CD4-positive, alpha-beta T cell treated with Interleukin-4 for 1 hour (primary cell): ENCODE measurements at places on chromosomes 3 and 15.

DNA sequence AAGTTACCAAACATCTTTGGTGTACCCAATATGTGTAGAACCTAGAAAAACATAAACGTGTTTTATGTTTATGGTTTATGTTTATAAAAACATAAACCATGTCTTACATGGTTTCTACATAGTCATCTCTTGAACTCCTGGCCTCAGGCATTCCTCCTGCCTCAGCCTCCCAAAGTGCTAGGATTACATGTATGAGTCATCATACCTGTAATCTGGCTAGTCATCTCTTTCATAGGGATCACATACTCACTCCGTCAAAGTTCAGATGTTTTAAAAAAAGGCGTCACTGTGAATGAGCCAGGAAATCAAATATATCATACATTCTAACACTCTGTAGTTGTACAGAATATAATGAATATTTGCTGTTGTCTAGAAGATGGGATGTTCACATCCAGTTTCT, 178.6 kb downstream of the CPNE4 start:
- no peak for DNase-seq

GRCh38 chr15:48283396-48284145, 47.7 kb upstream of the DUT start:
- DNase-seq = no peak

- peak; percentile 10 for DNase-seq
Observed at GRCh38 chr15:84761607-84762131, 13.3 kb downstream of the ZNF592 start.

DNA sequence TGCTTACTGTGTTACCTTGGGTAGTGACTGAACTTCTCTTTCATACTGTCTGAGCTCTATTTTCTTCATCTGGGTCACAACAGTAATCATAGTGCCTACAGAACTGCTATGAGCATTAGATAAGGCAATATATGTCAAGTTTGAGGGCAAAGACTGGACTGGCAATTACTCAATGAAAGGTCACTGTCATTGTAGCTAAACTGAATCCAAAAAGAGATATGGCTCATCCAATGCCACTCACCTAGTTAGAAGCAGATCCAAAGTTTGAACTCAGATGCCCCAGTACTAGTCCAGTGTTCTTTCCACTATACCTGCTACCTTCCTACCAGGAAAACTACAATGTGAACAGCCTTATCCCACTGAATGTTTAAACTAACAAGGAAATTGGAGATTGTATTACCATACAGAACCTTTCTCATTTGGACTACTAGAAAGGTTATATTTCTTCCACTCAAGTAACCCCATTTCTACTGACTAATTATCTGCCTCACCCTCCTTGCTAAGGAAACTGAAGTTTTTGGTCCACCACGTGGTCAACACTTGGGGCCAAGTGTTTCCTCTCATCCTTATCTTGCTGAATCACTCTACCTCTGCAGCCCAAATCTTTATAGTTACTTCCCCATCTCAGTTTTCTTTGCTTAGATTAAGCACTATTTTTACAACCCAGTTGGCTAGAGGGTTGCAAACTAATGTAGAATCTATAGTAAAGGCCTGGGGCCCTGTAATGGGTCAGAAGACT, 202.3 kb upstream of the LPP start:
- peak; percentile 36 for DNase-seq

DNA sequence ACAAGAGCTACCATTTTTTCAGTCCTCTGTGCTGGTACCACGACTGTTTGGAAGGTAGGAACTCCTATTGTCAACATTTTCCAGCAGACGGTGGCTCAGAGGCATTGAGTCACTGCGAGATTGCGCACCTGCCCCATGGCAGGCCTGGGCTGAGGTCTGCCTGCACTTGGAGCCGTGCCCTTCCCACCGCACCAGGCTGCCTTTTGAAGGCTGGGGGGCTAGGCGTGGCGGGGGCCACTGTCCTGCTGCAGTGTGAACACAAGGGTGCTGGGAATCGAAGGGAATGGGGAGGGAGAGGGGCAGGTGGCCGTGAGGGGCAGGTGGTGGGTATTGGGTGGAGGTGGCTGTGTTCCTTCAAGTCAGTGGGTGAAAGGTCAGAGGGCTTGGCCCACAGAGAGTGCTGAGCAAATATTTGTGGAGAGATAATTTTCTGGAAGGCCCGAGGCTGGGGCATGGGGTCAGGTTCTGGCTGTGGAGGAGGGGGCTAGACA, 16.3 kb downstream of the SNX33 start:
- DNase-seq = no peak

DNA sequence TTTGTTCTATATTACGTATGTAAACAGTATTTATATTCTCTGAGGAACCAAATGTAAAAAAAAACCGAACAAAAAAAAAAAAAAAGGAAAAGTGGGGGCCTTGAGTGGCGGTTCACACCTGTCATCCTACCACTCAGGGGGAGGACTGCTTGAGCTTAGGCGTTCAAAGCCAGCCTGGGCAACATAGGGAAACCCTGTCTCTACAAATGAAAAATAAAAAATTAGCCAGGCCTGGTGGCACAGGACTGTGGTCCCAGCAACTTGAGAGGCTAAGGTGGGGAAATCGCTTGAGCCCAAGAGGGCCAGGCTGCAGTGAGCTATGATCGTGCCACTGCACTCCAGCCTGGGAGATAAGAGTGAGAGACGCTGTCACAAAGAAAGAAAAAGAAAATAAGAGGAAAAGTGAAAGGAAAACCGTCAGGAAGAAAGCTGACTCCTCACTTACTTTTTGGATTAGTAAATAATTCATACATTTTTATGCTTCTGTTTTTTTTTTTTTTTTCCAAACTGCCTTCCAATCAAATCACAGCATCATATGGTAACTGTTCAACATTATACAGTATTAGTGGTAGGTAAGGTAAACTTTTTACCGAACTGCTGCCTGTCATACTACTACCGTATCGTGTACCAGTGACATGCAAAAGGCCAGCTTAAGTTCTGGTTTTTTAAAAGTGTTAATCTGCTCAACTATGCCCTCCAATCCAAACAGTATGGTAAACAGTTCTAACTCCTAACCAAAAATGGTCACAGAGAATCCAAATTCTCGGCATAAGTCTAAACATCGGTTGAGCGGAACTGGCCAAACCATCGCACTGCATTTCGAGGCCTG, 1.2 kb downstream of the PHC3 start:
- peak; percentile 59 for DNase-seq

DNA sequence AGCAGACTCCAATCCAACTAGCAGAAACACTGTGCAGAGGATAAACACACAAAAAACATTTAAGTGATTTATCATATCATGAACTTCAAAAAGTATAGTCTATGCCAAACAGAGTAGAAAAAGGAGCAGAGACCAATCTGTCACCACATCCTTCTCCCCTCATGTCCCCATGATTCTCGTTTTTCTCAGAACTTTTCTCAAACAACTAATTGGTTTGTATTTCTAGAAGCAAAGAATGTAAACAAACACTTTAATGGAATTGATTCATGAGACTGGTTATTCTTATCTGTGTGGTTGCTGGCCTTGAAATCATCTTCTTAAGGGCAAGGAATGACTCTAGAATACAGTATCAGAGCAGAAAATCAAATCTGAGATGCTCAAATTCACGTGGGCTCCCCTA, 294.2 kb upstream of the THBS1 start:
- DNase-seq = no peak
